ENCODE measurements at places on chromosomes 6 and 20.

DNA sequence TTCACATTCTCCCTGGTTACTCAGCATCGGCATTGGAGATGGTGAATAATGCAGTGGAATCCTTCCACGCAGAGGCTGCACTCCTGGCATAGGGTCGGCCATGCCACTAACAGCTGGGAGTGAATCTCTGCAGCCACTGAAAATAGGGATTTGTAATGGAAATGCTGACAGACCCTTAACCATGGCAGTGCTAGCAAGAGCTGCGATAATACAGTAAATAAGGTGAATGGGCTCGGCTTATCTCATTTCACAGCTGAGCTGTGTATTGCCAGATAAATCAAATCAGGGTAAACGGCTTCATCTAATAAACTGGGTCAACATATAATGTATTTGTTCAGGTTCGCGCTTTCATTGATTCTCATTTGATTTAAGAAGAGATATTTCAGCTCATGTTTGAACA lies 156.8 kb downstream of the SLC35B3 start:
- no peak for DNase-seq

GRCh38 chr6:16320533-16321340 lies 82.3 kb downstream of the GMPR start:
- no peak for DNase-seq

- DNase-seq = no peak
Observed at GRCh38 chr6:108492131-108492766, 68.5 kb upstream of the FOXO3 start.

DNA sequence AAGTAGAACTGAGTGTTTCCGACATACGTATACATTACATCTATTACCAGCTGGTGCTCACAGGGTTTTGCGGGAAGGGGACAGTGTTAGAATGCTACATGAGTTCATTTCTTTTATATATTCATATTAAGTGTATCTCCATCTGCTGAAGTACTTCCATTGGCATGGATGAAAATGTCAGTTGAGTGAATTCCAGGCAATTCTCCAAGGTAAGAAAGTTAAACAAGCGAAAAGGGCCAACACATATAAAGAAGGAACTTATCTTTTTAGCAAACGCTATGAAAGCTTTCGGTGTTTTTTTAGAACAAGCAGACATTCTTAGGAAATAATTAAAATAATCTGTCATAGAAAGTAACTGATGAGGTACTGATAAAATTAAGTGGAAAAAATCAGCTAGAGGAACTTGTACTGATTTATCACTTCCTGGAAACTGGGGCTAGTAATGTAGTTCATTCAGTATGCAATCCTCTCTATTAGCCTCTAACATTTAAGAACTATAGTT lies 34.6 kb downstream of the RNF146 start:
- no peak for DNase-seq

GRCh38 chr6:166697113-166697512 lies 70.1 kb upstream of the RPS6KA2 start:
- no peak for DNase-seq

DNA sequence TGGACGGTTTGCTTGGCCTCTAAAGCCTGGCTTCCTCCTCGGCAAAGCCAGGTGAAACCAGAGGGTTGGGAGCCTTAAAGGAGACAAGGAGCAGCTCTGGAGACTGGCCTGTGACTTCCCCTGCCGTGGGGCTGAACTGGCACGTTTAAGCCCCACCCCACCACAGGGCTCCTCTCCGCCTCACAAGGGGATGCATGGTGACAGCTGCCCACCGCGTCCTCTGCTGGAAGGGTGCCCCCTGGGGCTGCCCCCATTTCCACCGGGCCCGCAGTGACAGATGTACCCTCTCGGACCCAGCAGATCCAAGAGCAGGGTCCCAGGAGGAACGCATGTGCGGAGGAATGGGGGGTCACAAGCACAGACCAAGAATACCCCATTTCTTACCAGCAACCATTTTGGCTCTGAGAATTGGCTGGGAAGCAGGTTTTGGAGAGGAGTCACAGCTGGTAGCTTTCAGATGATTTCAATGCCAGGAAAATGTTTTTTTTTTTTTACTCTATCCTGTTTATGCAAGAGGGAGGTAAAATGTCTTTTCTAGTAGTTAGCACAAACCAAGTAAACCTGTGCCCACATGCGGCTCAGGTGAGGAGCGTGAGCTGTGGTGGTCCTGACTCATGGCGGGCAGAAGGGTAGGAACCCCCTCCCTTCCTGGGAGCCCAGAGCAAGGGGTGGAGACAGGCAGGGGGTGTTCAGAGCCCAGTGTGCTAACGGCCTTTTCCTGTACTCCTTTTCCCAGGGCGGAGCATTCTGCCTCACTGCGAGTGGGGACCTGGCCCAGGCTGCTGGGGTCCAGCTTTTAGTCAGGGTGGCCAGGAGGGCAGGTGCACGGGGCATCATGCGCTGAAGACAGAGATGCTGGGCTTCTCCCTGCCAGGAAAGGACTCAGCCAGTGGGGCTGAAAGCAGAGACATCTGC lies 33.0 kb downstream of the FRMD1 start:
- no peak for DNase-seq

Measured in left ventricle myocardium inferior (tissue), 1 donor.